ENCODE measurements at places on chromosomes 7 and 10.

- DNase-seq: no peak
Observed at GRCh38 chr7:67618556-67619162, 622.0 kb downstream of the TYW1 start.

DNA sequence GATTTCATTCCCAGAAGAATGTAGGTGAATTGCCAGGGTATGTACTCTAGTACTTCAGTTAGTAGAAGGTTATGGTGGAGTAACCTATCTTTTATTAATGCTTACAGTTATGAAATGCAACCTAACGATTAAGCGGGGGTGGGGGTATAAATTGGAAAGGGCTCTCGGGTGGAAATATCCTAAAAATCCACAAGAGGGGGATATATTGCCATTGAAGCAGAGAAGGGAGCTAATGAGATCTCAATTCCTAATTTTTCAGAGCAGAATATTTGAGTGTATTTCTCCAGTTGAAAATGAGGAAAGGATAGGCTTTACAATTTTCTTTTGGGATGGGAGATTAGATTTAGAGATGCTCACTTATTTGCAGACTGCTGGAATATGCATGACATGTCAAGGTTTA lies 90.8 kb downstream of the DNAJB9 start:
- DNase-seq: no peak

DNA sequence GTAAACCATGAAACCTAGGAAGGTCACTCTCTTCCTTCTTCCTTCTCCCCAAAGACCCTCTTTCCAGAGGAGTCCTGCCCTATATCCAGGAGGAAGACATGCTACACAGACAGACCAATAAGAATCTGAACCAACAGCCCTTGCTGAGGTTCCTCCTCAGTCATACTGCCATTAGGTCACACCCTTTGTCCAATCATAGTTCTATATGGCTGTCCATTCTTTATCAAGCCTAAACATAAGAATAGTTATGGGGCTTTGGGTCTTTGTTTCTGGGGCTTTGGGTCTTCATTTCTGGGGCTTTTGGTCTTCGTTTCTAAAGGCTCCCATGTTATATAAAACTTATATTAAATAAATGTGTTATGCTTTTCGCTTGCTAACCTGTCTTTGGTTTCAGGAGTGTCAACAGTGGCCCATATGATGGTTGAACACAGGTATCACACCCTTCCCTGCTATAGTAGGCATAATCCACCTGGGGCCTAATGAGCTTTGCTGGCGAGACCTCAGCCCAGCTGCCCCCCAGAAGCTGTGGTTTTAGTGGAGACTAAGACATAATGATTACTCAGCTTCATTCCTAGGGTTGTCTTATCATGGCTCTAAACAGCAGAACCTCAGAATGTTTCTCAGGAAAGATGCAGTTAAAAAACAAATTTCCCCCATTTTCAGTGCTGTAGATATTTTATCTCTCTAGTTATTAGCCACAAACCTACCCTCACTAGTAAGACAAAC lies 91.6 kb downstream of the ELMO1 start:
- DNase-seq: no peak

DNA sequence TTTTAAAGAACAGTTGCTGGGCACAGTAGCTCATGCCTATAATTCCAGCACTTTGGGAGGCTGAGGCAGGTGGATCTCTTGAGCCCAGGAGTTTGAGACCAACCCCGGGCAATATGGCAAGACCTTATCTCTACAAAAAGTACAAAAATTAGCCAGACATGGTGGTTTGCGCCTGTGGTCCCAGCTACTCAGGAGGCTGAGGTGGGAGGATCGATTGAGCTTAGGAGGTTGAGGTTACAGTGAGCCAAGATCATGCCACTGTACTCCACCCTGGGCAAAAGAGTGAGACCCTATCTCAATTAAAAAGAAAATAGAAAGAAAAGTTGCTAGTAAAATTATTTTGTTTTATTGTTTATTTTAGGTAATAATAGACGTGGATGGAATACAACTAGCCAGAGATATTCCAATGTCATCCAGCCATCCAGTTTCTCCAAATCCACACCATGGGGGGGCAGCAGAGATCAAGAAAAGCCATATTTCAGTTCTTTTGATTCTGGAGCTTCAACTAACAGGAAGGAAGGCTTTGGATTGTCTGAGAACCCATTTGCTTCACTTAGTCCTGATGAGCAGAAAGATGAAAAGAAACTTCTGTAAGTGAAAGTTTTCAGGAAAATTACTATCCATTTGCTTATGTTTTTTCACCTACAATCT lies 3.0 kb downstream of the NUP42 start:
- peak; percentile 19 for DNase-seq

GRCh38 chr10:62638062-62638477 lies 166.4 kb upstream of the ADO start:
- no peak for DNase-seq

- peak; percentile 41 for DNase-seq
Observed at GRCh38 chr7:113774182-113774807, 144.5 kb downstream of the PPP1R3A start.

DNA sequence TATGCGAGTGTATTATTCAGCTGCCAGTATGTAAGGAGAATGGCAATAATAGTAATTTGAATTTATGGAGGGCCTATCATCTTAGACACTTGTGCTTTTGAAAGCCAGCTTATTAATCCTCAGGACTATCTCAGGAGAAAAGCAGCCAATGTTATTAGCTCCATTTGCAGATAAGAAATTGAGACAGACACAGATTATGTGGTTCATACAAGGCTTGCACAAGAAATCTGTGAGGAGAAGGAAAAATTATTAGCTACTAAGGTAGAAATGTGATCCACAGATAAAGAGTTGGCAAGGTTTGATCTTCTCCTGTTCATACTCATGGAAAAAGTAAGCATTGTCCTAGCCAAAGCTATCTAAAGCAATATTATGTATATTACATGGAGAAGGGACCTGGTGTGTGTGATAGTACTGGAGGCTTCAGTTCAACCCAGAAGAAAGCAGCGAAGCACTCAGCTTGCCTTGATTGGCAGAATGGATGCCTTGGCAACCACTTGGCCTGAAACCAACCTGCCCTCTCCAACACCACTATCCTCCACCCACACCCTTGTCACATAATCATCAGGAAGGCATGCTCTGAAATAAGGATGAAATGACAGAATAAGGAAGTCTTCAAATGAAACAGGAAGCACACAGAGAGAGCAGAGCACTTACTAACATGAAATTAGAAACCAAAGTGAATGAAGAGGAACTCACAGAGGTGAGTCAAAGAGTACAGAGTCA lies 18.0 kb downstream of the MACC1 start:
- DNase-seq: peak; percentile 59

- no peak for DNase-seq
Observed at GRCh38 chr10:75877877-75878276, 446.5 kb downstream of the LRMDA start.

DNA sequence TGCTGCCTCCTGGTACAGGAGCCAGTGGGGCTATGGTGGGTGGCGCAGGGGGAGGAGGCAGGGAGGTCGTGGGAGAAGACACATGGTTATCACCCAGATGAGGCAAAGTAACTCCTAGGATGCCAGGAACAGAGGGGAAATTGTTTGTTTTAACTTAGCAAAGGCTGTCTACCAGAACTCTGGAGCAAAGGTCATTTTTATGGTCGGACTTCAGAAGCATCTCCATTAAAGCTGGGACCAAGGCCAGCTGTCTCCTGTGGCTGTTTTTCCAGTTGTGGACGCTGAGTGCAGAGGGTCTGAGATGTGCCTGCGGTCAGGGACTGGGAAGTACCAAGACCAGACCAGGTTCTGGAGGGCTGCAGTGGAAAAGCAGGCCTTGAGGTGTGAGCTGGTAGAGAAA lies 525.9 kb upstream of the FOXK1 start:
- DNase-seq: no peak

DNA sequence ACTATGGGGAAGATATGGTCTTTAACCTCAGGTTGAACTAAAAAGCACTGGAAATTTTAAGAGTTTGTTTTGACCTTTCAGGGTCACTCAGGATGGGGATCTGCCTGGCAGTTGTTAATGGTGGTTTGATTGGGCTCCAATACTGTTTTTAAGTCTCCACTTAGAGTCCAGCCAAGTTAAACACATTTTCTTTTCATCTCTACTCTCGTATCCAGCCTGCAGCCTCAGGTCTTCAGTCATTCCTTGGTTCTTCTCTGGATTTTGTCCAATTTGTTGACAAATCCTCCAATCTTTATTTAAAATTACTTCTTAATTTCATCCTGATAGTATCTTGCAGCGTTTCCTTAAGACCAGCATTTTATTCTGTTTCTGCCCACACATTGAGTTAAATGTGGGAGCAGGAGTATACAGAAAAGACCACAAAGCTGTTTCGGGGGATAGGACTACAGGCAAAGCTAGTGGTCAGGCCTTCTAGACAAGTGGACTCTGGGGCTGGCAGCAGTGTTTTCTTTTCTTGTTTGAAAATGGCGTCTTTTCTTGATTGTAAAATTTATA lies 133.2 kb upstream of the INHBA start:
- no peak for DNase-seq

DNA sequence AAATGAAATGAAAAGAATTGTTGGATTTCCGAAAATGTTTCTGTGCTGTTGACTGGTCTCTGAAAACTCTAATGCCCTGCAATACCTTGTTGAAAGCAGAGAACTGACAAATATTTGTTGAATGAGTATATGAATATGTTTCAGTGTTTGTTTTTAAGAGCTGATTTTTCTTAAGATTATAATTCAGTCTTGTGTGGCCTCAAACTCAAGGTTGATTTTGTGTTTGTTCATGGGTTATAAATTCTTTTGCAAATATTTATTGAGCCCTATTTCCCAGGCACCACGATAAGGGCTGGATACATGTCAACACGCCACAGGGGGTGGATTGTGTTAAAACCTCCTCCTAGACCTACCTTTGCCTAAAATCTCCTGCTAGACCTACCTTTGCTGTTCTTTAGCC lies 203.9 kb upstream of the PLPP4 start:
- DNase-seq: no peak

- DNase-seq: no peak
Observed at GRCh38 chr10:8050556-8051108, 3.9 kb upstream of the GATA3 start.

- no peak for DNase-seq
Observed at GRCh38 chr7:102154425-102154824, 132.2 kb upstream of the SH2B2 start.

DNA sequence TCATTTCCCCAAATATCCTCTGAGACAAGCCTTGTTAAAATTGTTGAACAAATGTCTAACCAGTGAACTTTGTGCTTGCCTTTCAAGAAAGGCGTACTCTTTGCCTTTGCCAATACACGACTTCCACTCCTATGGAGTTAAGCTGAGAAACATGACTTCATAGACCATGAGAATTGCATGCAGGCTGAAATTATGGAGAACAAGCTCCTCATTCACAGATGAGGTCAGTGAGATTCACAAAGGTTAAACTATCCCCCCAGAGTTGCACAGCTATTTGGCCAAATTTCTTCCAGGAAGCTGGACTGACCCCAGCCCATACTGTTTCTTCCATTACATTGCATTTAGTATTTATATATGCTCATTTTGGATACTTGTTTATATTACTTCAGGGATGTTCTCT lies 221.4 kb upstream of the SEMA3C start:
- DNase-seq: no peak

DNA sequence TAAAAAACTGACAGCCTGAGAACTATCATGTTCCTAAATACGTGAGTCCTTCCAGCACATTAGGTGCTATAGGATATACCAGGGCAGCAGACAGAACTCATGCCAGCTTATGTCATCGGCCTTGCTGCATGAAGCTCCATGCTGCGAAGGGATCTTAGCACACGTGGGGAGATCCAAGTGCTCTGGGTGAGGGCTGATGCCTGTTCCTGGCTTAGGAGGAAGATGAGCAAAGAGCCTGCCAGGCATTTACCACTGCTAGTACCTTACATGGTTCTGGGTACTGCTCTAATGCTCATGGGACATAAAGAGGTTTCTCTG lies 43.2 kb downstream of the SVIL start:
- no peak for DNase-seq

- no peak for DNase-seq
Observed at GRCh38 chr10:119803264-119803663, 69.4 kb downstream of the MCMBP start.

DNA sequence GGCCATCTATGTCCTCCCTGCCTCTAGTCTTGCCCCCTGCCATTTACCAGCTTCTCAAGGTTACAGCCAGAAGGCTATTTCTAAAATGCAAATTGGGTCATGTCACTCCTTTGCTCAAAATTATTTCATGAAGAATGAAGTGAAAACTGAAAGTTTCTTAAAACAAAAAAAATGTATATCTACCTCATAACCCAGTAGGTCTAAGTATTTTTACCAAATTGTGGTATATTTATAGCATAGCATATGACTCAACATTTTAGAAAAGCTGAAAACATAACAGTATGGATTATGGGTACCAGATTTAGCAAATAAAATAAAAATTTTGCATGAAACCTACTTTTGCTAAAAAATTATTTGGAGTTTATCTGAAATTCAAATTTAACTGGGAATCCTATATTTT lies 78.4 kb downstream of the SLC16A9 start:
- DNase-seq: no peak

DNA sequence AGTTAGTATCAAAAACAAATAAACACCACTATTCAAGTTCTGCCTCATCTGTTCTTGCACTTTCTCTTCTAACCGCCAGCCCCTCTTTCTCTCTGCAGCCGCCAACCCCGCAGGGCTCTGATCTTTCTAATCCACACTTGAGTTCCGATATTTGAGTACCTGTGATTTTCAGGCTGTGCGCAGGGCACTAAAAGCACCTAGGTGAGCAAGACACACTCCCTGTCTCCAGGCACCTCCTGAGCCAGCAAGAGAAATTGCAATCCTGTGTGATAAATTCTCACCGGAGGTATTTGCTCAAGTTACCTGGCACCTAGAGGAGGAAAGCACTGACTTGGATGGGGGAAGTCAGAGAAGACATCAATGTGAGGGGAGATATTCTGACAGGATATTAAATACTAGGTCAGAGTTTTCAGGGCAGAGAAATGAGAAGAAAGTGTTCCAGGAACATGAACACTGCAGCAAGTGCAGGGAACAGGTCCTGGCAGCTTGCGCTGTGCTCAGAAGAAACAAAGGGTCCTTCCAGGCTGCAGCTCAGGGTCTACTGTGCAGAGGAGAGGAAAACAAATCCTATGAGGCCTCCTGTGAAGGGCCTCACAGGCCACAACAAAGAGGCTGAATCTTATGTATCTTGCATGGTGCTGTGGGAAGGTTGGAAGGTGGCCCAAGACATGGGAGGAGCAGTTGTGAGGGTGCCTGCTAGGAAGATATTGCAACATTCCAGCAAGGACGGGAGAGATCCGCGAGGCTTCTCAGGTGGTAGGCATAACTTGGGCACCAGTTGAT lies 568.7 kb upstream of the MGMT start:
- DNase-seq: no peak

DNA sequence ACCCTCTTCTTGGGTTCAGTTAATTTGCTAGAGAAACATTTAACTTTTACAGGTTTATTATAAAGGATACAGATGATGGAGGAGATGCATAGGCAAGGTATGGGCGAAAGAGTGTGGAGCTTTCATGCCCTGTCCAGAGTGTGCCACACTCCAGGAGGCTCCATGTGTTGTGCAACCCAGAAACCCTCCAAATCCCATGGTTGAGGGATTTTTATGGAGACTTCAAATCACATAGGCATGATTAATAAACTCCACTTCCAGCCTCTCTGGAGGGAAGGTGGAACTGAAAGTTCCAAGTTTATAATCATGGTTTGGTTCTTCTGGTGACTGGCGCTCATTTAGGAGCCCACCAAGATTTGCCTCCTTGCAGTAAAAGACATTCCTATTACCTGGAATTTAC lies 159.9 kb downstream of the PHTF2 start:
- DNase-seq: no peak
